ENCODE measurements at places on chromosomes 12 and 14.

DNA sequence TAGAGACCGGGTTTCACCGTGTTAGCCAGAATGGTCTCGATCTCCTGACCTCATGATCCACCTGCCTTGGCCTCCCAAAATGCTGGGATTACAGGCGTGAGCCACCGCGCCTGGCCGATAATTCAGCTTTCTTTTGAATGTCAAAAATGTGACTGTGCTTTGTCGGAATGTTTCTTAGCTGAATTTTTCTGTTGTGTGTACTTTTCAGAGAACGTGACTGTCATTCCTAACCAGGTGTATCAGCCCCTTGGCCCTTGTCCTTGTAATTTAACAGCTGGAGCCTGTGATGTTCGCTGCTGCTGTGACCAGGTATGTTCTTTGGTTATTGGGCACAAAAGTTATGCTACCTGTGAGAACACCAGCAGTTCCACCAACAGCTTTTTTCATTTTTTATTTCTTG, 8.1 kb downstream of the TCTN2 start:
- no peak overlapping the region for H3K4me3 ChIP-seq
- no peaks in the 10 kb centered on the region for H3K4me1 ChIP-seq
- H3K27ac ChIP-seq: no peak overlapping the region

- no peak overlapping the region for H3K4me3 ChIP-seq
- no peak overlapping the region for H3K27ac ChIP-seq
- peak; percentile 31 for DNase-seq
- no peaks in the 10 kb centered on the region for H3K36me3 ChIP-seq
Measured at GRCh38 chr12:109385339-109386058, 37.8 kb downstream of the MYO1H start.

DNA sequence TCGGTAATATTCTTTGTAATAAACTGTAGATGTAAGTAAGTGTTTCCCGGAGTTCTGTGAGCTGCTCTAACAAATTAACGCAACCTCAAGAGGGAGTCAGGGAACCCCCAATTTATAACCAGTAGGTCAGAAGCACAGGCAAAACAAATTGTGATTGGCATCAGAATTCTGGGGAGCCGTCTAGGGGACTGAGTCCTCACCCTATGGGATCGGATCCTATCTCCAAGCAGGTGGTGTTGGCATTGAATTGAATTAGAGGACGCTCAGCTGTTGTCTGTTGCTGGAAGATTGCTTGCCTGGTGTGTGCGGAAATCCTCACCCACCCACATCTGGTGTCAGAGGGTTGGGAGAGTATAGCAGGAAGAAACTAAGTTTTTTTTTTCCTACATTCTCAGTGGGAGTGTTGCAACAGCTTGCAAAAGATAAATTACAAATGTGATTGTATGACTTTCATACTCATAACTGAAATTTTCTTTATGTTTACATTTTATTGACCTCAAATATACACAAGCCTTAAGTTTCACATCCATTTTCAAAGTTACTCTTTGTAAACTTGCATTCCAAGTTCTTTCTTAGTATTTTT, 5.5 kb downstream of the TMEM52B start:
- H3K4me3 ChIP-seq: no peak overlapping the region
- H3K27me3 ChIP-seq: no peaks in the 10 kb centered on the region
- peaks cover 3% of the 10 kb centered on the region for H3K4me1 ChIP-seq

DNA sequence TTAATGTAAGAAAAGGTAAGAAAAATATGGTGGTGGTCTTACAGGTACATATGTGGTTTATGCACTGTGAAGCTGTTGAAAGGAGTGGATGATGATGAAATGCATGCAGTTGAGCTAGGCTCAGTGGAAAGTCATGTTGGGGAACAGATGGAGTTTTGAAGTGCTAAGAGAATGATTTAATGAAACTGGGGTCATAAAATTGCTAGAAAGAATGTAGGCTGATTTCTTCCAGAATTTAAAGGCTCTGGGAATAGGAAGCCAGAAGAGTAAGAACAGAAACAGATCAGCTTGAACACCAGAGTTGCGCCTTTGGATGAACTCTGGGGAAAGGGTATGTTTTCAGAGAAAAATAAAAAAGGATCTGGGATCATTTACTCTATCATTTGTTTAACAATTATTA, 146.5 kb downstream of the MON2 start:
- H3K27ac ChIP-seq: no peak overlapping the region
- no peak for DNase-seq
- H3K36me3 ChIP-seq: peaks cover 6% of the 10 kb centered on the region

DNA sequence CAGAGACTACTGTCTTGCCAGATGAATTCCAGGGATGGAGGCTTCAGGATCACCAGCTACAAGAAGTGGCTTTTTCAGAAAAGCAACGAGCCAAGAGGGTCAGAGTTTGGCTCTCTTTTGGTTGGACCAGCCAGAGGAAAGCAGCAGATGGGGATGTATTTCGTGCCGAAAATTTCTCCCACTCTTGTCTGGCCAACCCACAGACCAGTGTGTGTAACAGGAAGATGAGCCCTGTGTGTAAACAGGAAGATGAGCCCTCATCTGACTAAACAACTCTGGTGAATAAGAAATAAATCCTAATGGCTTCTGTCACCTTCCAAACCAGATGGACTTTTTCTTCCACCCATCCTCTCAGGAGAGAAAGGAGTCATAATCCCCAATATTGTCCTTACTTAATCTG, 13.1 kb downstream of the GPR68 start:
- H3K36me3 ChIP-seq: no peaks in the 10 kb centered on the region
- H3K4me3 ChIP-seq: no peak overlapping the region
- H3K4me1 ChIP-seq: peaks cover 30% of the 10 kb centered on the region
- H3K27me3 ChIP-seq: no peaks in the 10 kb centered on the region

DNA sequence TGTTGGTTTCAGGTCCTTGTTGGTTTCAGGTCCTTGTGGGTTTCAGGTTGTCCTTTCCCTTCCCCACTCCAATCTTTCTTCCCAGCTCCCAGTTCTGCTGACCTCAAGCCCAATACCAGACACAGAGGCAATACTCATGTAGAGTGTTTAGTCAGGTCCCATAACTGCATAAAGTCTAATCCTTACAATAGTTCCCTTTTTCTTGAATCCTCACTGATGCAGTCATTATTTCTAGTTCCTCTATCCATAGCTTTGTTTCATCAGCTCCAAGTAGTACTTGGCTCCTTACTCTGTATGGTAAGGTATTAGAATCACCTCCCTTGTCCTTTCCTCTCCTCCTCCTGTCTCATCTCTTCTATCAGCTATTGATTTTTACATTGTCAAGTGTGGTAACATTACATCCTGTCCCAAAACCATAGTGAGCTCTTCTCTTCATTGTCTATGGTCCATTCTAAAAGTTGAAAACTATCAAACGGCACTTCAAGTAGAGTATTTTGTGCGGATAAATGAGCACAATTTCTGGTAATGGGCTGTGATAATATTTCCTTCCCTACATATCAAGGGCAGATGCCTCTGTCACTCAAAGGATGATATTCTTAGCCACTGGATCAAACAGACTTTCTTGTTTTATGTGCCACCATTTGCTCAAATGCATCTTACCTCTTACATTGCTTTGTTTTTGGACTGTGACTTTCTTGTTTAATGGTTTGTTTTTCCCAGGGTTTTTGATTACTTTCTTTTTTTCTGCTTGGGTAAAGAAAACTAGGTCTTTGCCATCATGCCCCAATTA, 57.2 kb upstream of the JDP2 start:
- H3K36me3 ChIP-seq: no peaks in the 10 kb centered on the region
- H3K27ac ChIP-seq: no peak overlapping the region
- DNase-seq: no peak

DNA sequence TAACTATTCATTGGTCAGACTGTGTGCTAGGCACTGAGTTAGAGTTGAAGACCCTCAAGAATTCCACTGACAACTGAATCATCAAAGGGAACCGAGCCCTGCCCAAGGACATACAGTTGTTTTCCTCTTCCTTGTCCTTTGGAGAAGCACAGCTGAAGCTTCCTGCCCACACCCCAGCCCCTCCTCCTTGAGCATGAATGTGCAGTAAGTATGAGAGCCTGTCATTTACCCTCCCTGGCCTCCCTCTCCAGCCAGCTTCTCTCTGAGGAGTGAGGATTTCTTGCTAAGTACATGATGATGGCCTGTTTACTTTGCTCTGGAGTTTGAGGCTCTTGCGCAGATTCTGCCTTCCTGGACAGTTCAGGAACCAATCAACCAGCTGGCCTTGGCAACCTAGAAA, 235.2 kb downstream of the CACNA1C start:
- peaks cover 26% of the 10 kb centered on the region for H3K4me1 ChIP-seq
- H3K27me3 ChIP-seq: no peaks in the 10 kb centered on the region
- no peak overlapping the region for H3K27ac ChIP-seq
- no peak for DNase-seq

DNA sequence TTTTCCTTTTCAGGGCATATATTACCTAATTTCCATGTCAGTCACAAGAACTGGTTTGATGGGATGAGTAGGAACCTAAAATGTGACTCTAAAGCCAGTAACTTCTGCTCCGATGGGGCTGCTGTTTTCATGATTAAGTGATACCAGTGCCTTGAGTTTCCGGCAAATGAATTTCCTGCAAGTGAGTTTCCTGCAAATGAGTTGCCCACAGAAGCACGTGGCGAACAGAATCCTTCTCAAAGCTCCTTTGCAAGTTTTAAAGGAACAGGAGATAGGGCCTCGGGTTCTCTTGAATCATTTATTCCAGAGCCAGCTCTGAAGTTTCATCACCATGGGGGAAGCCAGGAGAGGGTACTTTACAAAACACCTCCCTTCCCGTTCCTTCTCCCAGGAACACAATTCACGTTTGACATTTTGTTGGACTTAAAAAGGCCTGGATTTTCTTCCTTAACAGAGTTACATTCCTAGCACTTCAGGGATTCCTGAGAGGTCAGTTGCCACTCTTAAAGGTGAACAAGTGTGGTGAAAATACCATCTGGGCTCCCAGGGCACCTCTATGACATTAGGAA, 2.2 kb upstream of the PPTC7 start:
- H3K36me3 ChIP-seq: no peaks in the 10 kb centered on the region
- no peak overlapping the region for H3K4me3 ChIP-seq
- DNase-seq: no peak

DNA sequence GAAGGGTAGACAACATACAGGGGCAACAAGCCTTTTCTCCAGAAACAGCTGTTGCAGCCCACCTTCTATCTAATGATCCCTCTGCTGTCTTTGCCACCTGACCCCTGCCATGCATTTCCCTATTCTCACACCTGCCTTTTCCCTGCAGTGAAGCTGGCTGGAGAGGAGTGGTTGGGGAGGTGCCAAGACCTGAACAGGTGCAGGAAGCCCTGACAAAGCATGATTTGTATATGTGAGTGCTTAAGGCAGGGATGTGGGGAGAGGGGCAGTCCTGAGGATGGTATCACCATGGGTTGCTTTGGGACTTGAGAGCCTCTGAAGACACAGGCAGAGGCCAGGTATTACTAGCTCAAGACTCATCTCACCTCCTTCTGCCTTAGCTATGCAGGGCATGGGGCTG, 2.9 kb upstream of the PFDN5 start:
- H3K27ac ChIP-seq: no peak overlapping the region
- H3K4me3 ChIP-seq: no peak overlapping the region
- H3K4me1 ChIP-seq: peaks cover 38% of the 10 kb centered on the region
- DNase-seq: no peak
- H3K36me3 ChIP-seq: peaks cover 6% of the 10 kb centered on the region

DNA sequence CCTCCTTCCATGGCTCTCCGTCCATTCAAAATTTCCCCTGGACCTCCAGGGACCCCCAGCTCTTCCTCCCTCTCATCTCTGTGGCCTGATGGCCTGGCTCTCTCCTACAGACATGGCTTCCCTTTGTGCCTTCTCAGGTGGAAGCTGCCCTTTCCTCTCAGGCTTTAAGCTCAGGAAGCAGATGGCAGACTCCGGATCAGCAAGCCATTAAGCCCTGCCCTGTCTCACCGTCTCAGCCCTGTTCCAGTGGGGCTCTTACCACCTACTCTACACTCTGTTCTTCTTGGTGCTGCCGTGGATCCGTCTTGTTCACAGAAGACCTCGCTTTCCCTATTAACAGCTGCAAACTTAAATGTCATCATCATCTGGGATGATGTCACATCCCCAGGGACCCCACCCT, 33.1 kb downstream of the NPC2 start:
- no peaks in the 10 kb centered on the region for H3K4me1 ChIP-seq
- no peak for DNase-seq
- H3K27ac ChIP-seq: no peak overlapping the region
- no peak overlapping the region for H3K4me3 ChIP-seq

DNA sequence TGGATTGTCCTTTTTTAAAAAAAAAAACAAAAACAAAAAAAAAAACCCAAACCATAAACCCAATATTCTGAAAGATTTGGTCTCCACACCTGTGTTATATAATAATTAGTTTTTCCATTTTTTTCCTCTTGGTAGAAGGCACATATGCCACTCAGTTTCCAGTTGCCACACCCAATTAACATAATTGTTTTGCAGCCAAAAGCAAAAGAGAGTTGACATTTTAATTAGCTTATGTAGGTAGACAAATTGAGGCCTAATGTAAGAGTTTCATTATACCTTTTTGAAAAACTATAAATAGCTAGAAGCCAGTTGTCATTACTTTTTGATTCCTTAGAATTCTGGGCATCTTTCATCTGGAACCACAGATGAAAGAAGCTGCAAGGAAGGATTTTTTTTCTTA, 21.0 kb downstream of the PTPN11 start:
- H3K4me1 ChIP-seq: peaks cover 3% of the 10 kb centered on the region
- H3K4me3 ChIP-seq: no peak overlapping the region
- DNase-seq: no peak
- H3K27me3 ChIP-seq: no peaks in the 10 kb centered on the region

GRCh38 chr12:65605019-65605418, 219.3 kb upstream of the HMGA2 start:
- H3K27me3 ChIP-seq: no peaks in the 10 kb centered on the region
- peak overlapping the region; percentile 99 for H3K27ac ChIP-seq
- peaks cover 40% of the 10 kb centered on the region for H3K4me1 ChIP-seq
- DNase-seq: peak; percentile 33
- H3K36me3 ChIP-seq: peaks cover 5% of the 10 kb centered on the region

DNA sequence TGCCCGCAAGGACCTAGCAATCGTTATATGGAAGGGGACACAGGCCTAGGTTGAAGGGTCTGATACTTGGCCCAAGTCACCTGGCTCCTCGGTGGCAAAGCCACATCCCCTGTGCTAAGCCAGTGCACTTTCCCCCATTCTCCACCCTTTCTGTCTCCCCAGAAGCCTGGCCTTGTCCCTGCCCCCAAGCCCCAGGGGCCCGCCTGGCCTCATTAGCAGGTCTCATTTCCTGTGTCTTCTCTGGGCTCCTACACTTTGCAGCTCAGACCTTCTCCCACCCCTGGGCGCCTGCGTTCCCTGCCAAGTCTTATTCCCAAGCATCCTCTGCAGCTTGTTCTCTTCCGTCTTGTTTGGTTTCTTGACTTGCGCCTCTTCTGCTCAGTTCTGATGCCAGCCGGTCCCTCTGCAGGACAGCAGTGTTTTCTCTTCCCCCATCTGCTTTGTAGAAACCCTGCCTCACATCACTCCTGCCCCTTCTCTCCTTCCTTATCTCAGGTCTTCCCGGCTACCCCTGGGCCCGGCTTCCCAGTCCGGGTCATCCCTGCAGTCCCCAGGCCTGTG, 66.7 kb downstream of the SLC24A4 start:
- no peaks in the 10 kb centered on the region for H3K36me3 ChIP-seq
- H3K4me1 ChIP-seq: no peaks in the 10 kb centered on the region
- no peak overlapping the region for H3K4me3 ChIP-seq
- peaks cover 6% of the 10 kb centered on the region for H3K27me3 ChIP-seq

All from astrocyte (in vitro differentiated cells and primary cell).